Glomerular endothelial cell (primary cell): ENCODE measurements at places on chromosomes 4 and X.

DNA sequence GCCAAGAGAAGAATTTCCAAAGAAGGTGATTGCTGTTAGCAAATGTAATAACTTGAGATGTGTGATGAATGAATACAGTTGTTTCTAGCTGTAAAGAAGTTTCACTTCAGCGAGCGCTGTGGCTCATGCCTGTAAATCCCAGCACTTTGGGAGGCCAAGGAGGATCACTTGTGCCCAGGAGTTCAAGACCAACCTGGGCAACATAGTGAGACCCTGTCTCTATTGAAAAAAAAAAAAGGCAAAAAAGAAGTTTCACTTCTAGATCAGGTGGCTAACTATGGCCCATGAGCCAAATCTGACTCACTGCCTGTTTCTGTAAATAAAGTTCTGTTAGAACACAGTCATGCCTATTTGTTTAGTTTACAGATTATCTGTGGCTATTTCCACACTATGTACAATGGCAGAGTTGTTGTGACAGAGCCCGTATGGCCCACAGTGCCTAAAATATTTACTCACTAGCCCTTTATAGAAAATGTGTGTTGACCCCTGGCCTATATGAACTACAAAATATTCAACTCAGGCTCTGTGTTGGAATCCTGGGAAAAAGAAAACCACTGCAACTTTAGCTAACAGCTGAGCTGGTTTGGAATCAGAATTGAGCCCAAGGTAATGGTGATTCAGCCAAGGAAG is 54.1 kb upstream of the PRPS1 start:
- DNase-seq = no peak

DNA sequence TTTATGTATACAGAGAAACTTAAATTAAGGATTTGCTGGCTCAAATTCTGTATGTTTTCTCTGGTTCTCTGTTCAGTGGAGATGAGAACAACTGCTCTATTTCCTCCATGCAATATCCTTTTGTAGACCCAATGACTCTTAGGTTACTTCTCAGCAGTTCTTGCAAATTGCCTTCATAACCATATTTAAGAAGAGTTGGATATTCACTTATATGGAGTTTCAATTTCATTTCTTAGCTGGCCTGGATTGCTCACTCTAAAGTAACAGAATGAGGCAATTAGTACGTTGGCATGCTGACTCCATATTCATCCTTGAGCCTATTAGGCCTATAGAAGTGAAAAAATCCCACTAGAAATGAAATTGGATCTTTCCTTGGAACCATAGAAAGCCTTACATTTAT is 93.6 kb downstream of the DOCK11 start:
- no peak for DNase-seq

GRCh38 chr4:70715097-70715496 is 6.7 kb upstream of the RUFY3 start:
- no peak for DNase-seq

GRCh38 chr4:102918859-102919258 is 50.1 kb downstream of the CISD2 start:
- no peak for DNase-seq

- no peak for DNase-seq
Measured at GRCh38 chr4:182382941-182383340, 139.7 kb downstream of the TENM3 start.

DNA sequence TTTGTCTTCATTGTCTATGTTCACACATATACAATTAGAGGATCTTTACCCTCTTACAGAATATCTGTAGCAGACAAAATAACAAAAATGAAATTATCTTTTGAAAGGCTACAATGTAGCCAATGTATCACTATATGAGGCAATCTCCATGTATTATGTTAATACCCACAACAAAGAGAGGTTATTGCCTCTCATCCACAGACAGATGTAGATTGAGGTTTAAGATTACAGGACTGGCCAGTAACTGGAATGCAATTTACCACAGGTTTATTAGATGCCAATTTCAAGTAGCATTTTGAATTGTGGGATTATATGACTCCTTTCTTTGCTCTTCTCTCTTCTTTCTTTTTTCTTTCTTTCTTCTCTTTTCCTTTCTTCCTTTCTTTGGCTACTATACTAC is 242.6 kb downstream of the ANKRD50 start:
- DNase-seq = no peak

GRCh38 chr4:53721263-53721662 is 130.0 kb upstream of the LNX1 start:
- no peak for DNase-seq

GRCh38 chr4:86847571-86847970 is 1.6 kb downstream of the SLC10A6 start:
- no peak for DNase-seq
